ENCODE measurements at places on chromosomes 16 and 17.
A peak's percentile ranks its signal among the peaks of the same experiment; 100 is the strongest.

DNA sequence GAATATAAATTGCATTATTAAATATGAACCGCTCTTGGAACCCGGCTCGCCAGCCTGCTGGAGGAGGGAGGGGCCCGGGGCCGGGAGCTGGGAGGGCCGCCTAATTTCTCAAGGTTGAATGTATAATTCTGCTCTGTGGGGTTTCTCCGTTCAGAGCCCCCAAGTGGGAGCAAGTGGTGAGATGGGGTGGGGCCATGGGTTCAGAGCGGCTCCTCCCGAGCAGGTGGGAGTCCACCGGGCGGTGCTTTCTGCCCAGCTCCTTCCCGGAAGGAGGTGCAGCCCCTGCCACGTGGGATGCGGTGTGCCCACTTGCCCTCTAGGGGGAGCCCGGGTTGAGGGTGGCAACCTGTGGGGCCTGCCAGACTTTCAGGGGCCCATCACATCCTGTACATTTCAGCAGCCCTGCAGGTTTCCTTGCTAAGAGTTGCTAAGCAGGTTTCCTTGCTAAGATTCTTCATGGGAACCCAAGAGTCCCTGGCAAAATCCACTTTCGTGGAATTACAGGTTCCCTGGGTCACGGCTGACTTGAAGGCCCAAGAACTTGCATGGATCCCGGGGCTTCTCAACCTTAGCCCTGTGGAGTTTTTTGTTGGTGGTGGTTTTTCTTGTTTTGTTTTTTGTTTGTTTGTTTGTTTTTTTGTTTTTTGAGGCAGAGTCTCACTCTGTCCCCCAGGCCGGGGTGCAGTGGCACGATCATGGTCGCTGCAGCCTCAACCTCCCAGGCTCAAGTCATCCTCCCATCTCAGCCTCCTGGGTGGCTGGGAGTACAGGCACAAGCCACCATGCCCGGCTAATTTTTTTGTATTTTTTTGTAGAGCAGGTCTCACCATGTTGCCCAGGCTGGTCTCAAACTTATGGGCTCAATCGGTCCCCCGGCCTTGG, 196.7 kb upstream of the GSE1 start:
- peak; percentile 73 for DNase-seq

DNA sequence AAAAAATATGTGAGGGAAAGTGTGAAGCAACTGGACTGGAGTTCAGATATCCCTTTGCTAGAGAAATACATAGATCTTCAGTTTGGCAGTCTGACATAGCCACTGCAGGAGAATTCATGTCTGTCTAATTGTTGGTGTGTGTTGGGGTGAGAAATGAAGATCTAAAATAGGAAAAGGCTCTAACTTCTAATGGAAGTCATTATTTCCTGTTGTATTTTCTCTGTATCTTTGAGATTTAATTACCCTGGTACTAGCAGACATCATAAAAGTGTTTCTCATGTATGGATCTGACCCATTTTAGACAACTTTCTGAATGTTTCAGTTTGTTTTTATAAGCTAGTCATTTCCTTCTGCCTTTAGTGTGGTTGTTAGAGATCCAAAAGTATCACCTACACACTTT, 128.3 kb downstream of the NLK start:
- no peak for DNase-seq

- DNase-seq: no peak
Observed at GRCh38 chr17:30716461-30717290, 107.8 kb downstream of the CRLF3 start.

GRCh38 chr17:29614349-29615047, 8.2 kb downstream of the CORO6 start:
- DNase-seq: no peak

DNA sequence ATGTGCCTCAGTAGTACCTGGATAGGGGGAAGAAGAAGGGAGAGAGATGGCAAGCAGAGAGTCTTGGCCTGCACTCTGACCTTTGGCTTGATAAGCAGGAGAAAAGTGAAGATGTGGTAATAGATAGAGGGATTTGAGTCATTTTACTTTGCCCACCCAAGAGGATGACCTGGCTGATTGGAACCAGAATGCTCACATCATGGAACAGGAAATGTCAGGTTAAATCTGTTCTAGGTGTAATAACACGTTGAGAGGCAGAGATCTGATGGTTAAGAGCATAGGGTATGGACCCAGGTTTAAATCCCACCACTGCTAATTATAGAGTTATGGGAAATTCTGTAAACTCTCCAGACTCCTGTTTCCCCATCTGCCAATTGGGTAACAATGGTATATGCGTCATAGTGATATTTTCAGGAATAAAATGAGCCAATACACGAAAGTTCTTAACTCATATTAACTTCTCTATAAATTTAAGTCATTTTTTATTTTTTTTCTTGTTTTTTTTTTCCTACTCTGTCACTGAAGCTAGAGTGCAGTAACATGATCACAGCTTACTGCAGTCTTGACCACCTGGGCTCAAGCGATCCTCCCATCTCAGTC, 8.1 kb upstream of the CCL18 start:
- no peak for DNase-seq
